ENCODE measurements at places on chromosomes 1 and 21. TPM values are rescaled to one million over a fixed set of nuclear protein-coding genes. Genes with fewer than 3 reads are reported as not detected.

- DNase-seq: no peak
These were observed 768.4 kb downstream of the LTN1 start for GRCh38 chr21:28224191-28224726.

Gene HCRTR1
- 0.46 TPM for total RNA-seq

Gene SHE
- total RNA-seq: 11.0 TPM

Gene FOXD2
- total RNA-seq: not detected

GRCh38 chr1:205701891-205702290 lies 21.6 kb upstream of the SLC45A3 start:
- DNase-seq: no peak

DNA sequence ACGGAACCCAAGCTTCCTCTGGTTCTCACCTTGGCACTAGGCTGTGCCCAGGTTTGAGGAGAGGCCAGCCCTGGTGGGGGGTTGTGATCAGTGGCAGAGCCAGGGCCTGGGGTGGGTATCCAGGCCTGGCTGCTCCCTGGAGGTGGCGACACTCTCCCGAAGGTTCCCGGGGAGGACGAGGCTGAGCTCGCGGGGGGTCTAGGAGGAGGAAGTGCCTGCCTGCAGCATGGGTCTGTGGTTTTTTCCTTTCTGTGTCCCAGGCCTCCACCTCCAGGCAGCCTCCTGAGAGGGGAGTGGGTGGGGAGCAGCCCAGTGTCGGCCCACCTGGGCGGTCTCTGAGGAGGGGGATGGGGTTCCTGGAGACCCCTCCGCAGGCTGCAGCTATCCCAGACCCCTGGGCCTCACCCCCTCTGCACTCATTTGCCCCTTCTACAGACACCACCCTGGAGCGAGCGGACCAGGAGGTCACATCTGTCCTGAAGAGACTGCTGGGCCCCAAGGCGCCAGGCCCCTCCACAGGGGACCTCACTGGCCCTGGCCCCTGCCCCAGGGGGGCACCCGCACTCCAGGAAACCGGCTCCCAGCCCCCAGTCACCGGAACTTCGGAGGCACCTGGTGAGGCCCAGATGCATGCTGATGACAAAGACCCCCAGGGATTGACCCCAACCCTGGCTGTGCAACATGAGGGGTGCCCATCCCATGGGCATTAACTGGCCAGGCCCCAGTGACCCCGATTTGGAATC lies 44.3 kb downstream of the TRIM11 start:
- DNase-seq: peak; percentile 42

DNA sequence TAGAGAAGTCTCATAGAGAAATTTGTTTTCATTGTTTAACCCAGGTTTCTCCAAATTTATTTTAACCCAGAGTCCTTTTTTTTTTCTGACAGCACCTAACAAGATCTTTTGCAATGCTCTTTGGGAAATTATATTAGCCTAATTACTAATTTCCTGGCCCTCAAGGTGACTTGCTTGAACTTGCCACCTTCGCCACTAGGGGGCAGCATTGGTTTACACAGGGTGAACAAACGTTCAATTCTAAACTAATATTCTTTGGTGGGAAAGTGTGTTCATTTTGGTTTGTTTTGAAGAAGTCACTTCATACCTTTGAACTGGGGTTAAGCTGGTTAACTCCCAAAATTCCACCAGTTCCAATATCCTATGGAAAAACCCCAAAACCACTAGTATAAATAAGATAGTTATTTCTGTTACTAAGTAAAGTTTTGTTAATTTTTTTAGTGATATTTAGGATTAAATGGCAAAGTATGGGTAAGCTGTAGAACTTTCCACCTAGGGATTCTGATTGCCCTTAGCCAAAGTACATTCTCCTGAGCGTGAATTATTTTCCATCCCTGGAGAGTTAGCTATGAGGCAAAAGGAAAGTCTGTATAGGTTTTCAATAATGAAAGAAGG lies 13.0 kb downstream of the CCDC190 start:
- DNase-seq: peak; percentile 80

DNA sequence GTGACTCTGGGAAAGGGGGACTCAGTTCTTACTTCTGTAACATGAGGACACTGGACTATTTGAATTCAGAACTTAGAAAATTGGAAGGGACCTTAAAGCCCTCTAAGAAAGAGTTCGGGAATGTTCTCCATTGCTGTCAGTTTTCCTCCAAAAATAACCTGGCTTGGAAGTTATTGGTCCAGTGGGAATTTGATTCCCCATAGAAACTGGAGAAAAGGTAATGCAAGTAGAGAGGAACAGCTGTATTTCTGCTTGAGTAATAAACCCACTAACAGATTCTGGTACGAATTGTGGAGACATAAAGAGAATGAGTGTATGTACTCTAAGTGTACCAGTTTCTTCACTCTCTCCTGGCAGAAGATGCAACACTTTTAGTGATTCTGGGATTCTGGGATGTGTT lies 1.8 kb downstream of the ZBED6 start:
- no peak for DNase-seq

- DNase-seq: no peak
These were observed 20.9 kb upstream of the SAMD11 start for GRCh38 chr1:902802-903201.

GRCh38 chr21:31347435-31348032 lies 3.5 kb upstream of the TIAM1 start:
- no peak for DNase-seq

DNA sequence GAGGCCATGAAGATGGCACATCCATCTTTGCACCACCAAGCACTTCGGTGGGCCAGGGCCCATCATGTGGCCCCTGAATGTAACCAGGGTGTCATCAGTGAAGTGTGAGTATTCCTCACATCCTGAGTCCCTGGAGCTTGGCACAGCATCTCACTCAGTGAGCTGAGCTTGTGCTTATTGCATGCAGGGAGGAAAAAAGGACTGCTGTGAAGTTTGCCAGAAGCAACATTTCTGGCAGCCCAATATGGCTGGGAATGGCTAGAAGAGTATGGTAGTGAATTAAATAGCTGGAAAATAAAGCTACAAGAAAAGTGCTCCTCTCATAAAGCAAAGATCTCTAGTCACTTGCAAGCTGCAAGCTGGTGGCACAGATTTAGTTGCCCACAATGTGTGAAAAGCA lies 109.3 kb downstream of the TNFSF18 start:
- no peak for DNase-seq

GRCh38 chr1:182984621-182985020 lies 31.7 kb upstream of the SHCBP1L start:
- DNase-seq: no peak

- no peak for DNase-seq
These were observed 35.5 kb downstream of the C21orf91 start for GRCh38 chr21:17783481-17784179.

DNA sequence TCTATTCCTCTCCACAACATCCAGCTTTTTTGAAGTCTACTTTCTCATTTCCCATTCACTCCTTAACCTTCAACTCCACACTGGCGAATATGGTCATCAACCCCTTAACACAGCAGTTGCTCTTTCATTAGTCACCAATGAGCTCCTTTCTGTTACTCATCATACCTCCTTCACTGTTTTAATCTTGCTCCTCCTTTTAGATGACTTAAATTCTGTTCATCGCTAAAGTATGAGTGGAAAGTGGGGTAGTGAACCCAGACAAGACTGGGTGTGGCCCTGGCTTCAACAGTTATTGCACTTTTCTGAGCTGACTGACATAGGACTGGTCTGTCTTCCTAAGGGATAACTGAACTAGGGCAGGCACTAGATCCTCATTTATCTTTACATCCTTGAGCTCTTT lies 51.3 kb downstream of the AKT3 start:
- no peak for DNase-seq

GRCh38 chr1:113928187-113928930 lies 765 bp upstream of the HIPK1 start:
- DNase-seq: no peak

Data from Right ventricle myocardium superior (tissue), 1 donor.